Mesangial cell (primary cell): ENCODE measurements at places on chromosomes 11 and 22. TPM values are rescaled to one million over a fixed set of nuclear protein-coding genes. Genes with fewer than 3 reads are reported as not detected.

The CAT gene
- total RNA-seq: 39.3 and 61.7 TPM in 2 replicates

The ANO9 gene
- total RNA-seq: 3.1 and 15.8 TPM in 2 replicates

The GSTT2 gene
- 0.98 and 2.5 TPM in 2 replicates for total RNA-seq

The PDGFB gene
- 38.3 and 48.2 TPM in 2 replicates for total RNA-seq

The UBQLN3 gene
- total RNA-seq: not detected in 2 replicates

The YPEL1 gene
- total RNA-seq: 3.3 and 5.3 TPM in 2 replicates
